Chondrocyte (in vitro differentiated cells): ENCODE measurements at places on chromosomes 5 and 9. TPM values are rescaled to one million over a fixed set of nuclear protein-coding genes. Genes with fewer than 3 reads are reported as not detected.

Gene SPINK6
- total RNA-seq, result not detected in 3 replicates

Gene PCDH12
- total RNA-seq, result 0.02 TPM in 1 of 3 replicates, not detected in the others

- no peaks in the 10 kb centered on the region for H3K27me3 ChIP-seq
- H3K4me1 ChIP-seq, result peaks cover 45% of the 10 kb centered on the region
- H3K4me3 ChIP-seq, result no peak overlapping the region
- DNase-seq, result no peak
Observed at GRCh38 chr5:124061068-124061430, 549.1 kb downstream of the CSNK1G3 start.

- H3K4me3 ChIP-seq, result no peak overlapping the region
- H3K27me3 ChIP-seq, result peaks cover 56% of the 10 kb centered on the region
- H3K36me3 ChIP-seq, result peaks cover 1% of the 10 kb centered on the region
Observed at GRCh38 chr9:126636983-126637798, 23.5 kb downstream of the LMX1B start.

- H3K4me1 ChIP-seq, result no peaks in the 10 kb centered on the region
- H3K4me3 ChIP-seq, result no peak overlapping the region
- no peaks in the 10 kb centered on the region for H3K27me3 ChIP-seq
- no peak for DNase-seq
- H3K36me3 ChIP-seq, result no peaks in the 10 kb centered on the region
Observed at GRCh38 chr5:39146831-39147540, 72.4 kb downstream of the FYB1 start.

DNA sequence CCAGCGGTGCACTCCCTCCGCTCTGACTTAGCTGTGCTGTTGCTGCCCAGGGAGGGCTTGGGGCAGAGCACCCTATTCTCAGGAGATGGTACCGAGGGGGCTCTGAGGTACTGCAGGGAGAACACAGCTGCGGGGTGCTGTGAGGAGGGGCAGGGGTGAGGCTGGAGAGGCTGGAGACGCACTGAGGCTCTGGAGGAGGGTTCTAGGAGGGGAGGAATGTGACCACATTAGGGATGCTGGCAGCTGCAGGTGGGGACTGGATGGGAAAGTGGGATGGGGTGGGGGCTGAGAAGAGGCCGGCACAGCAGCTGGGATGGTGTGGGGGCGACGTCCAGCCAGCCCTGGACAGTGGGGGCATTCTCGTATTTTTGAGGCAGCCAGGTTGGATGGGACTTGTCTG is 20.9 kb downstream of the NCS1 start:
- no peaks in the 10 kb centered on the region for H3K36me3 ChIP-seq
- no peak overlapping the region for H3K27ac ChIP-seq
- H3K4me1 ChIP-seq, result peaks cover 33% of the 10 kb centered on the region
- no peak for DNase-seq
- H3K4me3 ChIP-seq, result no peak overlapping the region
